ENCODE measurements at places on chromosomes 6 and 20. TPM values are rescaled to one million over a fixed set of nuclear protein-coding genes. Genes with fewer than 3 reads are reported as not detected.

The TP53TG5 gene
- not detected for total RNA-seq

The ECT2L gene
- not detected for total RNA-seq

DNA sequence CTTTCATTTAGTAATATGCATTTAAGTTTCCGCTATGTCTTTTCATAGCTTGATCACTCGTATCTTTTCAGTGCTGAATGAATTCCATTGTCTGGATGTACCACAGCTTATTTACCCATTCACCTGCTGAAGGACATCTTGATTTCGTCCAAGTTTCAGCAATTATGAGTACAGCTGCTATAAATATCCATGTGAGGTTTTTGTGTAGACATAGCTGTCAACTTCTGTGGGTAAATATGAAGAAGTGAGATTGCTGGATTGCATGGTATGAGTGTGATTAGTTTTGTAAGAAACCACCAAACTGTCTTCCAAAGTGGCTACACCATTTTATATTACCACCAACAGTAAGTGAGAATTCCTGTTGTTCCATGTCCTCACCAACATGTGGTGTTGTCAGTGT lies 79.2 kb upstream of the STMND1 start:
- DNase-seq = no peak
- peaks cover 2% of the 10 kb centered on the region for H3K27me3 ChIP-seq
- no peak overlapping the region for H3K4me3 ChIP-seq
- no peaks in the 10 kb centered on the region for H3K4me1 ChIP-seq

DNA sequence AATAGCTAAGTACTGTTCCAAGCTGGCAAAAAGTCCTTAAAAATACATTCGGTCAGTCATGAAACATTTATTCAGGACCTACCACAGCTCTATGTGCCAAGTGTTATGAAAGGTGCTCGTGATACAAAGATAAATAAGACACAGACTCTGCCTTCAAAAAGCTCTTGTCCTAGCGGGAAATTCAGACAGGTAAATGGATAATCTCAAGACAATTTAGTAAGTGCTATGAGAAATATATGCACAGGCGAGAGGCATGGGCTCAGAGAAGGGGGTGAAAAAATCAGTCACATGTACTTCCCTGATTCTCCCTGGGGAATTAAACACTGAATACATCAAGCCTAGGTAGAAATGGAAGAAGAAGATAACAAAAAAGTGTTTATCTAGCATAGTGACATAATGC lies 49.8 kb upstream of the HEY2 start:
- H3K27ac ChIP-seq = no peak overlapping the region
- H3K4me1 ChIP-seq = peaks cover 8% of the 10 kb centered on the region
- DNase-seq = no peak
- no peaks in the 10 kb centered on the region for H3K36me3 ChIP-seq
- H3K27me3 ChIP-seq = peaks cover 5% of the 10 kb centered on the region

DNA sequence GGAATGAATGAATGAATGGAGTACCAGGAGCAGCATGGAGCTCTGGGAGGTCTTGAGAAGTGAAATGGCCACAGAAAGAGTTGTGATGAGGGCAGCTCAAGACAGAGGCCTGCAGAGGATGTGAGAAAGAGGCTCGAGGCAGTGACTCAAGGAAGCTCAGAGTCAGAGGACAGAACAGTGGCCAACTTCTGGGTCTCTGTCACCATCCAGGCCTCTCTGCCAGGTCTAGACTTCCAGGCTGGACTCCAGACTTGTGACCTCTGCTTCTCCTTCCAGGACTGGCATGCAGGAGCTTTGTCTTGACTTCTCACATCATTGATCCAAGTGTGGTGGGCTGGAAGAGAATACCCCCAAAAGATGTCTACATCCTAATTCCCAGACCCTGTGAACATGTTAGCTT lies 119.8 kb downstream of the TOX2 start:
- H3K27ac ChIP-seq = no peak overlapping the region
- no peak overlapping the region for H3K4me3 ChIP-seq
- DNase-seq = no peak
- H3K4me1 ChIP-seq = no peaks in the 10 kb centered on the region
- no peaks in the 10 kb centered on the region for H3K36me3 ChIP-seq
- H3K27me3 ChIP-seq = peaks cover 9% of the 10 kb centered on the region

Measured in activated B cell treated with CpG ODN at 0.5 μM for 24 hours (primary cell).